Adipocyte (in vitro differentiated cells): ENCODE measurements at places on chromosomes 2 and 18.

- DNase-seq = no peak
Measured at GRCh38 chr2:203857656-203858055, 9.9 kb upstream of the CTLA4 start.

DNA sequence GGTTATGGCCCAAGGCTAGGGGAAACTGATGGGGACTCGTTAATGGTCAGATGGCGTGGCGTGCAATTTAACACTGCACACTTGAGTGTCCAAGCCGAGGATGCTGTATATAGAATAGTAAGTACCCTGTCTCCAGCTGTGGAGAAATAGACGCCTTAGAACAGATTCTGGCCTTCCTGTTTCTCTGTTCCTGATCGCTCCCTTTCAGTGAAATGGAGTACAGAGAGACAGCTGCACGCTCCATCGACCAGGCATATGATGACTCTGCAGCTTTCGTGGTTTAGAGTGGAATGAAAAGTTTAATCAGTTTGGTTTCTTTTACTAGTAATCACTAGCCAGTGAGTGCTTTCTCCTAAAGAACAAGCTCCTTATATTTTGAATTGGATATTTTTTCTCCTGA, 213.4 kb downstream of the NEDD4L start:
- DNase-seq = peak; percentile 55

DNA sequence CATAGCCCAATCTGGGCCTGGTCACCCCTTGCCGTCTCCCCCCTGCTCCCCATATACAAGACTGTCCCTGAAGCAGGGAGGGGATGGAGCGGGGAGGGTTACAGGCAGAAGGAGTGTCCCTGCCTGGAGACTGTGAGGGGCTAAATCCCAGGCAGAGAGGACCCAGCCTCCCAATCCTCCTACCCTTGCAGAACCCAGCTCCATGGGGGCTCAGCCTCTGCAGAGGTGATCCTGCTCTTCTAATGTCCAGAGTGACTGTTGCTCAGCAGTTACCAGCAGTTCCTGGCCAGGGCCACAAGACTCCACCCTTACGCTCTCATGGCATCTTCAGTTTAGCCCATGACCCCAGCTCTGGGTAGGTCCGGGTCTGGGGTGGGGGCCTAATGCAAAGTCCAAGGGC, 58.1 kb downstream of the COA5 start:
- no peak for DNase-seq

DNA sequence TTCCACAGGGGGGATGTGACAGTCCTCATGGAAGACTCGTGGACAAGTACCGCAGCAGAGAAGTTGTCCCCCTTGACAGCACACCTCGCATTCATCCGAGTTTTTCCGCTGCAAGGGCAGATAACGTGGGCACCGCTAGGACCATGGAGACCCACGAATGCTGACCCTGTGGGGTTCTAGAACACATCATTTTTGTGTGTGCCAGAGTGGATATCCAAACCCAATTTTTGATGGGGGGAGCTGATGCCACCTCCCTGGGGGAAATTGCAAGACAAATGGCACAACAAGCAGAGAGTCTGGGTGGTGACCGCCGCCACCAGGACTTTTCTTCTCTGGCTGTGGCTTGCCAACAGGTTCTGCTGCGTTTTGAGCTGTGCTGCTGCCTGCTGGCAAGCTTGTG, 46.9 kb downstream of the SP110 start:
- DNase-seq = no peak
